ENCODE measurements at places on chromosomes 3 and 15. TPM values are rescaled to one million over a fixed set of nuclear protein-coding genes. Genes with fewer than 3 reads are reported as not detected.

DNA sequence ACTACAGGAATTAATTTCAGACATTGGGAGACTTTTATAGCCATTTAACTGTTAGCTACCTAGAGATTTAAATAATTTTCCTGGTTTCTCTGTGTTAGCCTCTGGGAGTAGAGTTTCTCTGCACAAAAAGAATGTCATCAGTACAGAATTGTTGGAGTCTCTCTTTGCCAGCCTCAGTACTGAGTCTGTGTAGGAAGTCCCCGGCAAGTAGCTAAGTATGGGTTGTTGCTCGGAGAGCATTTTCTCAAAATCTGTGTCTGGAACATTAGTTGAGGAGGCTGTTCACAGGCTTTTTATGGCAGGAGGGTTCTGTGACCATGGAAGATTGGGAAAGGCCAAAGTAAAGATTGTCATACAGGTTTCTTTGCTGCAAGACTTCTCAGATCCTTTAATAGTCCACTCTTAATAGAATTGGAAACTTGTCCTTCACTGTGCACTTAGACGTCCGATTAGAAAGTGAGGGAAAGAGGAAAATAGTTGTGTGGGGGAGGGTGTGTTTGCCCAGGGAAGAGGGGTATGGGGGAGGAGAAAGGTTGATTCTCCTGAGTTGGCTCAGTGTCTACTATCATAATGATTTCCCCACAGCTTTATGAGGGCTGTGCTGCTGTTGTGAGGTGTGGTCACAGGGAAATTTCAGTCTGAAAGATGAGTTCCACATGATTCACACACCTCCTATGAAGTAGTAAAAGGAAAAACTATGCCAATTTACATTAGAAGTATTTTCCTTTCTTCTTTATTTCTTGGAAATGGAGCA lies 207.1 kb downstream of the PTPRG start:
- no peak for DNase-seq

- DNase-seq, result no peak
Measured at GRCh38 chr15:66001717-66002426, 132.6 kb downstream of the RAB11A start.

- DNase-seq, result no peak
Measured at GRCh38 chr3:170007031-170007663, 30.6 kb upstream of the GPR160 start.

GRCh38 chr3:46472736-46473135 lies 8.0 kb upstream of the LTF start:
- DNase-seq, result no peak

GRCh38 chr3:38475716-38476115 lies 20.4 kb upstream of the EXOG start:
- no peak for DNase-seq

DNA sequence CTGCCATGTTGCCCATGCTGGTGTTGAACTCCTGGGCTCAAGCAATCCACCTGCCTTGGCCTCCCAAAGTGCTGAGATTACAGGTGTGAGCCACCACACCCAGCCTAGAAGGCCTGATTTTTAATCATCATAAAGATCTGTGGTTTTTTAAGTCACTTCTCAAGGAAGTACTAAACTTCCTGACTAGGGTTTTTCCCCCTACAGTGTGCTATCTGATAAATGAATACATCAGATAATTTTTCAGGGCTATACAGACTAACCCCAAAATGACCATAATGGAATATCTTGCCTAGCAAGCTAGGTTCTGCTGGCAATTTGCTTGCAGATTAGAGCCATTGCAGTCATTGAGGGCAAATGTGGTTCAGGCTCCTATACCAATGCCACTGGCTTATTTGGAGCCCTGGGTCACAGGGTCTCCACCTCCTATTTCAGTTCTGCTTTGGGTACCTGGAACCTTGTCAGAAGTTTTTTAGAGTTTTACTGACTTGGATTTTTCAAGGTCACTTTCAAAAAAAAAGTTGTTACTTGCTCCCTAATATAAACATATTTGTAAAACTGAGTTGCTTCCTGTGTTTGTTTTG lies 80.8 kb downstream of the SLC49A4 start:
- DNase-seq, result no peak

- peak; percentile 18 for DNase-seq
Measured at GRCh38 chr3:66153481-66154443, 67.0 kb upstream of the SLC25A26 start.

GRCh38 chr3:124839896-124840295 lies 47.3 kb downstream of the ITGB5 start:
- DNase-seq, result no peak

DNA sequence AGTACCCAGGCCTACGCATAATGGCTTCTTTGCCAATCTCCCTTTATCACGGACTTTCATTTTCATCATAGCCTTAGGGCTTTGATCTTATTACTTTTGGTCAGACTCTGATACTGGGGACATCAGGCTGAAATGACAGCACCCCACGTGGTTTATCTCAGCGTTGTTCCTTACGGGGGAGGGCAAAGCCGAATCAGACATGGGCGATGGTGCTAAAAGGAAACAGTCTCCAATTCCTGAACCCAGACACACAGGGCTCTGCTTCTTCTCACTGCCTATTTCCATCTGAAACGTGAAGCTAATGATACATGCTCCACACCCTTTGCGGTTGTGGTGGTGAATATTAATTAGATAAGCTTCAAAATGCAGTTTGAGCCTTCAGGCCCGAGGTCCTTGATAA lies 59.4 kb upstream of the CD47 start:
- DNase-seq, result no peak

- DNase-seq, result no peak
Measured at GRCh38 chr15:43527016-43527801, 9.8 kb downstream of the MAP1A start.

DNA sequence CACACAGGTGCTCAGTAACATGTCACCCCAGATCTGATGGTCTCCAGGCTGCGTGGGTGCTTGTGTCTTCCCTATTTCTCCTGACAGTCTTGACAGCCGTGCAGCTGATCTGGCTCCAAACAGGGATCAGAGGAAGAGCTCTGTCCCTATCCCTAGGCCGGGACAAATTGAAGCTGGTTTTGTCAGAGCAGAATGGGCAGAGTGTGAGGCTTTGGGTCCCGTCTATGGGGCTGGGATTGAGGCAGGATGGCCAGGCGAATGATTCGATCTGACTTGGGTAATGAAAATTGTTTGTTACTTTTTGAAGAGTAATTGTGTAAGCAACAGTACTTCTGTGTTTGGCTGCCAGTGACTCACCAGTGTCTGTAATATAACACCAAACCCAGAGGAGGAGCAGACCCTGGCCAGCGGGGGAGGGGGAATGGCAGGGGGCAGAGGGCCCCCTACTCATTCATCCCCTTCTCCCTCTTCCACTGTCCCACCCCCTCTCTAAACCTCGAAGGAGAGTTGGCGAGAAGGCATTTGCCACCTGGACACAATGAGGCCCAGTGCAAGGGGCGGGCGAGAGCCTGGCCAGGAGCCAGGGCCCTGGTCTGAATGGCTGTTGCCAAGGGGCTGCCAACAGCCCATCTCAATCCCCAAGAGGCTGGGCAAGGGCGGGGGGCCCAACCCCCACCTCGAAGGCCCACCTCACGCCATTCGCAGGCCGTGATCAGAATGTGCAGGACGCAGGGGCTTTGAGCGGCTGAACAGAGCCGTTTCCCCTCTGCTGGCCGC lies 4.9 kb upstream of the MAGEF1 start:
- peak; percentile 62 for DNase-seq

DNA sequence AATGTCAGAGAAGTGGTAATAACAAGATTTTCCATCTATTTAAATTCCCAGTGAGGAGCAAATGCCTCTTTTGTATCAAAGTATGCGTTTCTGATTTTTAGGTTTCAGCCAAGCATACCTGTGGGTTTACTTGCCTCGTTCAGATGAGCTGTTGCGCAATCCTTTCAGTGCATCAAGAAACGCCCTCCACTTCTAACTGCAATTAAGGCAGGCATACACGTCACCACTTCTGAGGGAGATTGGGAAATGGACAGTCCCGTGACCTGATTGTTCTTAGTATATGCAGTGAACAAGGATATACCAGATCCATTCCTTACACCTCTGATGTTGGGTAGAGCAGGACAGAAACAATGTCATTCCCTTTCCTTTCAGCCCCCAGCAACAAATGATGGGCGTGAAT lies 219.0 kb downstream of the ITPR1 start:
- DNase-seq, result peak; percentile 48

- no peak for DNase-seq
Measured at GRCh38 chr3:39029556-39029955, 22.2 kb downstream of the SCN11A start.

GRCh38 chr3:156816091-156816793 lies 9.9 kb upstream of the LEKR1 start:
- DNase-seq, result peak; percentile 33

- DNase-seq, result no peak
Measured at GRCh38 chr15:46778876-46779275, 938.4 kb upstream of the SEMA6D start.

DNA sequence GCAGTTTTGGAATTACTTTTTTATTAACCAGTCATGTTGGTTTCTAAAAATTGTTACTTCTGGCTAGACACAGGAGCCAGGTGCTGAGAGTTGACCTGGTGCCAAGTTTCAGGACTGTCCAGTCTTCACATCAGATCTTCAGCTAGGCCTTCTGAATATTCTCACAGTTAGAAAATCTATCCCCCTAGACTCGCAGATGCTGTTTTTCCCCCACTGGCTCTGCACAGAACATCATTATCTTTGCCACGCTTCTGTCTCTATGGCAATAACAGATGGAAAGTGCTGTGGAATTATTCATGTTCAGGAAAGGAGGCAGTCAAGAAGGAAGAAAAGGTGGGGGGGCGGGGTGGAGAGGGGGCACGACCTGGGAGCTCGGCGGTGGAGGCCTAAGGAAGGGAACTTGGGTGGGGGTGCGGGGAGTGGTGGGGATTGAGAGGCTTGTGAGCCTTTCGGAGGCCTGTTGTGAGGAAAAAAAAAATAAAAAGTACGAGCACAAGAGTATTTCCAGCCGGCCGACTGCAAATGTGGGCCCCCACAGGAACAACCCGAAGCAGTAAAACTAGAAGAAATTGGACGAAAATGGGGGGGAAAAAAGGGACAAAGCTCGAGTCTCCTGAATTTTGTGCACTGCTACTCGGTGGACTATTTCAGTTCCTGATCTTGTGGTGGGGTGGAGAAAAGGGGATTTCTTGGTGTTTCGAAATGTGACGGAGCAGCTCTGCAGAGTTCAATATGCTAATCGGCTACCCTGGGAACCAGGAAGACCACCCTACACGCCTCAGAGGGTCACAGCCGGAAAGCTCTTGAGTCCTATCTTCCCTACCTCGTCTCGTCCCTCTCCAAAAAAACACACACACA lies 1.5 kb upstream of the SKIL start:
- peak; percentile 58 for DNase-seq

GRCh38 chr3:66889750-66890494 lies 108.2 kb upstream of the KBTBD8 start:
- DNase-seq, result no peak

GRCh38 chr15:93298901-93299300 lies 209.9 kb upstream of the RGMA start:
- DNase-seq, result no peak

Gene TAGLN3
- 2.9 TPM for polyA plus RNA-seq

Gene IFT80
- polyA plus RNA-seq, result 103 TPM

Gene GOLGA6B
- polyA plus RNA-seq, result not detected

Gene STRA6
- polyA plus RNA-seq, result 6.2 TPM

Gene LIPC
- polyA plus RNA-seq, result 0.44 TPM

Gene SEMA3F
- polyA plus RNA-seq, result 57.1 TPM
